ENCODE measurements at places on chromosomes 13 and 19.

GRCh38 chr13:99980201-99980823, 1.3 kb upstream of the ZIC2 start:
- DNase-seq: peak; percentile 59

- DNase-seq: peak; percentile 31
Measured at GRCh38 chr13:40624383-40624782, 42.1 kb downstream of the FOXO1 start.

GRCh38 chr13:45393941-45394570, 24.1 kb downstream of the SLC25A30 start:
- peak; percentile 49 for DNase-seq

GRCh38 chr19:40510526-40511115, 43.8 kb downstream of the SPTBN4 start:
- no peak for DNase-seq

DNA sequence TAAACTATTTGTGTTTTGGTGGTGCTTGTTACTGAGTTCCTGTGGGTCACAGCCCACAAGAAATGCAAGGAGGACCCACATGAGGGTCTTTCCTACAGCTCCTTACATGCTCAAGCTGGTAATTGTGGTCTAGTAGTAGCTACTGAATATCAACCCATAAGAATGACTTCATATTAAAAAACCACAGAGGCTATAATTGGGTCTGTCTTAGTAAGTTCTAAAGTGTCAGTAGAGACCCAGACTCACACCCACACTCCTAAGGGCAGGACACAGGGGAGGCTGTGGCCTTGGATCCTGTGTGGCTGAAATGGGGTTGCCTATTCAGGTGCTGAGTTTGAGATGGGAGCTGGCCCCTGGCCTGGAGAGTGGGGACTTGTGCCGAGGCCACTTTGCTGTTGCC, 19.6 kb downstream of the TFDP1 start:
- DNase-seq: no peak

DNA sequence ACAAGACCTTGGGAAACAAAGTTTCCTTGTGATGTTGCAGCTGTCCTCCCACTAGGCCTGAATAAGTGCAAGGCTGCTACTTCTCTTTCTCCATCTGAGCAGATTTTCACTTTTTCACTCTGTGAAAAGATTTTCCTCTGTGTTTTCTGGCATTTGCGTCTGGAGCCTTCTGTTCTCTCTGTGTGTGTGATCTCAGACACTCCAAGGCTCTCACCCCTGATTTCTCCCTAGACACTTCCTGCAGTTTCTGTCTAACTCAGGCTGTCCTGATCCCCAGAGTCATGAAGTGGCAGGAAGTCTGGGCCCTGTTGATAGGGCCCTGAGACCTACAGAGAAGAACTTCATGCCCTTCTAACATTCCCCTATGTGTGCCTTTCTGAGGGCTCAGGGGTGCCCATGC, 37.2 kb downstream of the SIGLEC7 start:
- DNase-seq: no peak

DNA sequence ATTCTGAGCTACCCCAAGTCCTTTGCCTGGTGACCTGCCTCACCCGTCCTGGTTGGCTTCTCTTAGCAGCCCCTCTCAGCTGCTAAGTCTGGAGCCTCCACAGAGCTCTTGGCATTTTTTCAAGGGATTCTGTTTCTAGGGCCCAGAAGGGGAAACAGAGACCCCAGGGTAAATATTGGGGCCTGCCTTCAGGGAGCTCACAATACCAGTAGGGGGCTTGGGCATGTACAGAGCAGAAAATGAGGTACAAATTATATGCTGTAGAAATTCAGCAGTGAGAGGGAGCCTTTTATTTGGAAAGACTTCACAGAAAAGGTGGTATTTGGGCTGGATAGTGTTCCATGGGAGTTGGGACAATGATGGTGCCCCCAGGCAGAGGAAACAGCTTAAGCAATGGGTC, 3.7 kb downstream of the SAMD4B start:
- no peak for DNase-seq

DNA sequence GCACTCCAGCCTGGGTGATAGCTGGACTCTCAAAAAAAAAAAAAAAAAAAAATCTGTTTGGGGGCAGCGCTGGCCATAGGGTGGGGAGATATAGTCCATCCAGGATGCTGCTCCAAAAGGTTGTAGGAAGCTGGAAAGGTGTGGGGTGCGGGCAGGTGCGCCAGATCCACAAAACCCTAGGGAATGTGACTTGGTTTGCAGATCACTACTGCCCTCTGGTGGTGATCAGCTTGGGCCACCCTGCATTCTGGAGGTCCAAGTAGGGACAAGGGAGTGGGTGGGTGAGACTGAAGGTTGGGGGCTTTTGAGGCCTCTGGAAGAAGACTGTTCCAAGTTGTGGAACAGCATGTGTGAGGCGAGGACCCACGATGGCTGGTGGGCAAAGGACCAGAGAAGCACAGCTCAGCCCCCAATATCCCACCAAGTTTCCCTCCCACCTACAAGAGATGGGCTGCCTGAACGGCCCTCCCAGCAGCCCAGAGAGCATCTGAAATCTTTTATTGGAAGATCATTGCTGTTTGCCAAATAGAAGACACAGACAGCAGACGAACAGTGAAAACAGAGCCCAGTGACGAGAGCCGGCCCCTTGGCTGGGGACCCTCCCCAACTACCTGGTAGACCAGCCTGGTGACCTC, 10.4 kb upstream of the TYK2 start:
- DNase-seq: peak; percentile 78

- DNase-seq: no peak
Measured at GRCh38 chr19:38072776-38073750, 151.0 kb downstream of the DPF1 start.

DNA sequence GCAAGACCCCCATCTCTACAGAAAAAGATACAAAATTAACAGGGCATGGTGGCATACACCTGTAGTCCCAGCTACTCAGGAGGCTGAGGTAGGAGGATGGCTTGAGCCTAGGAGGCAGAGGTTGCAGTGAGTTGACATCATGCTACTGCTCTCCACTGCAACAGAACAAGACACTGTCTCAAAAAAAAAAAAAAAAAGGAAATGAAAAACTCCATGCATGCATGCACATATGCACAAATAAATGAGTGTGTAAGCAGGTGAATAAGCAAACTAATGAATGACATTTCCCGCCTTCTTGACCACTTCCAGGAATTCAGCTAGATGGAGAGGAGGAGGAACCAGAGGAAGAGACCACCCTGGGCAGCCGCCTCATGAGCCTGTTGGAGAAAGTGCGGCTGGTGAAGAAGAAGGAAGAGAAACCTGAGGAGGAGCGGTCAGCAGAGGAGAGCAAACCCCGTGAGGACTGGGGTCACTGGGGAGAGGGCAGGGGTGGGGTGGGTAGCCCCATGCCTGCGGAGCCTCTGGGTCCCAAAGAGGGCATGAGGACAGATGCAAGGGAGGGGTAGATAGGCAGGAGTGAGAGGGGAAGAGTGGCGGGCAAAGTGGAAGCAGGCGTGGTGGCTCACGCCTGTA, 58.8 kb downstream of the RYR1 start:
- no peak for DNase-seq

DNA sequence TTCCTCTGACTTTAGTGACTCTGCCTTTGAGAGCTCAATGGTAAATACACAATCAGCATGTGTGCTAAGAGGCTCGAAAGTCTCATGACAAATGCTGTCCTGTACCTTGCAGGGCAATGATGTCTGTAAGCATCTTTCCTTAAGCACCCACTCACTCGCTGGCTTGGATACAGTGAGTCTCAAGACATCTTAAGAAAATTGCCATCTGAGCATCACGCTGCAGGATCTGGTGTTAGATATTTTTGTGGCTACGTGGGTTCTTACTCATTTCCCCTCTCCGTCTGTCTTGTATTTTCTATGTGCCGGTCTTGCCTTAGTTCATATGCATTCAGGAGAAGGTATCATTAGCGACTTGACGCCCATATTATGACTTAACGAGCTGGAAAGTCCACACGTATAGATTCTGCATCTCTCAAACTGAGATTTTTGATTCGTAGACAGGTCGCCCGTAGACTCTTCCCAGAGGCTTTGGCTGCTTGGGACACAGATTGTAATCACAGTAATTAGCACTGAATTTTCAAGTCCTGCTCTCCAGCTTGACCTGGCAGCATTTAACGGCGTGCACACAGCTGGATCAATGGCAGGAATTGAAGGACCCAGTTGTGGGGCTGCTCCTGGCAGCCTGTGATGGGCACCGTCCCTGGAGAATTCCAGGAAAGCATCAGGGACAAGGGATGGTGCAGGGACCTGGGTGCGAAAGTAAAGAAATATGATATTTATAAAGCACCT, 231.2 kb downstream of the ZIC5 start:
- no peak for DNase-seq

DNA sequence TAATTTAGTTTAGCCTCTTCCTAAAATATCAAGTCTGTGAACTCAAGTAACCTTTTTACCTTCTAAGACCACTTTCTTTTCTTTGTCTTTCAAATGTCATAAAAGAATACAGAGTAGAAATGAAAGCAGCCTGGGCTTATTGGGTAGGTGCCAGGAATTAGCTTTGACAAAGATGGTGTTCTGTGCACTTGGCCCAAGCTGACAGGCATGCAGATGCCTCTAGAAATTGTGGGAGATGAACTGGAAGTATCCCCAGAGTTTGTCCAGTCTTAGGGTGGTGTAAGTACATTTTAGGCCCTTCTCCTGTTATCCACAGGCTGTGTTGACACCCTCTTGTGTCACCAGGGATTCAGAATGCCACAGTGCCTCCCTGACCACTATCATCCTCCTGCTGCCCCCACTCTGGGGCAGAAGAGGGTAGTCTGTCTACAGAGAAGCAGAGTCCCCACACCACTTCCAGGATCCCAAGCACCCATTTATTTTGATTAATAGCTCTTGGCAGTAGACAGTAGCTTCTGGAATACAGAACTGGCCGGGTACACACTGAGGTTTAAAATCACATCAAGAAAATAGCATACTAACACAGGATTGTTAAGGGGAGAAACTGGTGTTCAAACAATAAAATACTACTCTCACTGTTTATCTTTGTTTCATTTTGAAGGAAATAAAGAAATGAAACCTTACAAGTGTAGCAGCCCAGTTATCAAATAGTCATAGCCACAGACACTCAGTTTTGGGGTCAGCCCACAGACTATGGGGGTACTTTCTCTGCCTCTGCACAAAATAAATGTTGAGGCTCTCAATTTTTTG, 343.2 kb downstream of the KCNRG start:
- no peak for DNase-seq

DNA sequence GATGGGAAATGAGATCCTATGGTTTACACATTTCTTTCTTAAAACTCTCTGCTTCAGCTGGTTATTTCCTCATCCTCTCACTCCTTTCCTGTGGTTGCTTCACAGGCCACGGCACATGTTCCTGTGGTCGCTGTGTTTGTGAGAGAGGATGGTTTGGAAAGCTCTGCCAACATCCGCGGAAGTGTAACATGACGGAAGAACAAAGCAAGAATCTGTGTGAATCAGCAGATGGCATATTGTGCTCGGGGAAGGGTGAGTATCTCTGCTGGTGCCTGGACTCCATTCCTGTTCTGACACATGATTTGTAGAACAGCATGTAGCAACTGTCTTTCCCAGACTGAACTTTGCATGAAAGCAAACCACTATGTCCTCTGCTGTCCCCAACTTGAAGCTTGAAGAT, 254.2 kb downstream of the ITGBL1 start:
- DNase-seq: peak; percentile 15

DNA sequence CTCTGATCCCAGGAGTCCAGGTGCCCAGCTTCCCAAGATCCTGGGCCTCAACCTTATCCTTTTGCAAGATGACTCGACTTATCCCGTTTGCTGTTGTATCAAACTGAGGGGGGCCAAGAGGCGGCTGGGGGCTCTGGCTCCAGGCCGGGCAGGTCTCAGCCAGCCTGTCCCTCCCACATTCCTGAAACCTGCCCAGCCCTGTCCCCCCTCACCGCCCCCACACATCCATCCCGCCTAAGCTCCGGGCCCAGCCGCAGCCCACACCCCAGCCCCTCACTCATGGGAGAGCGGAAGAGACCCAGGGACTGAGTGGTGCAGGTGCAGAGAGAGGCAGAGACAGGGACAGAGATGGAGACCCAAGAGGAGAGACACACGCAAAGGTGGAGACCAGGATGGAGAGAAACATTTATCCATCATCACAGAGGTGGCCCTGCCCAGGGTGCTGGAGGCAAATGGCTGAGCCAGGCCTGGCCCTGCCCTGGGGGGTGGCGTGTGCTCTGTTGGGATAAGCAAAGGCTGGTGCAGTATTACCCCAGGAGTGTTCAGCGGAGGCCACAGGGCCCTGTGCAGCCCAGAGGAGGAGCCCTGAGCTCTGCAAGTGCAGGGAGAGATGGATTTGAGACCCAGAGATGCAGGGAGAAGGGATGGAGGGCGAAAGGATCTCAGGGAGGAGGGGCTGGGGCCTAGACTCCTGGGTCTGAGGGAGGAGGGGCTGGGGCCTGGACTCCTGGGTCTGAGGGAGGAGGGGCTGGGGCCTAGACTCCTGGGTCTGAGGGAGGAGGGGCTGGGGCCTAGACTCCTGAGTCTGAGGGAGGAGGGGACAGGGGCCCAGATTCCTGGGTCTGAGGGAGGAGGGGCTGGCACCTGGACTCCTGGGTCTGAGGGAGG, 1.6 kb downstream of the BCAM start:
- no peak for DNase-seq

DNA sequence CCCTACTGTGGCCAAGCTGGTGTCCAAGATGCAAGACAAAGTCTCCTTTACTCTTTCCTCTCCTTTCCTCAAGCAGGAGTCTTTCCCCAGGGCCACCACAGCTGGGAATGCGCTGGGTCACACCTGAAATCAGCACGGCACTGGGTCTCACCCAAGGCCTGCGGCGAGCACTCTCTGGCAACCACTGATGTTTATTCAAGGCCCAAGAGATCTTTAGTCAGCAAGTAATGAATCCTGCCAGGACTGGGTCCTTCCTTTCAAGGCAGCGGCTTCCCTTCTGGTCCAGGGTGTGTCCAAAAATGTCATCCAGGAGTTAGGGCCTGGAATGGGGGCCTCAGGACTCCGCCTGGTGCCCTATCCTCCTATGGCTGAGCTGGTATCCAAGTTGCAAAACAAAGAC, 24.1 kb downstream of the BLOC1S3 start:
- DNase-seq: no peak

DNA sequence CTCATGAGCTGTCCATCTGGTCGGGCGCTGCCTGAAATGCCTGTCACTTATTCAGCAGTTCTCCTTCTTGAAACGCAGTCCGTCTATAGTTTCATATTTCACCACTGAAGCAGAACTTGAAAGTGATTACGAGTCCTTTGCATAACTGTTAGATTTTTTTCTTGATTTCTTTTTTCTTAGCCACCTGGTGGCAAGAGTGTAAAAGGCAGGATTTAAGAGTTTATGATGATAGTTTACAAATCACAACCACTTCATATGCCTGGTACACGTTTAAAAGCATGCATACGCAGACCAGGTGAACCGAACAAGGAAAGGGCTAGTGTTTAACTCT, 45.8 kb downstream of the GGACT start:
- peak; percentile 51 for DNase-seq

GRCh38 chr13:105463011-105463501, 1072.4 kb downstream of the EFNB2 start:
- no peak for DNase-seq

GRCh38 chr19:56477429-56478338, 539 bp upstream of the ZNF667 start:
- peak; percentile 42 for DNase-seq

- DNase-seq: no peak
Measured at GRCh38 chr13:77580748-77581147, 45.2 kb downstream of the SCEL start.

GRCh38 chr13:106090001-106090400, 445.5 kb downstream of the EFNB2 start:
- DNase-seq: no peak

GRCh38 chr19:54478677-54479266, 5.7 kb upstream of the CDC42EP5 start:
- DNase-seq: peak; percentile 43
